ENCODE measurements at places on chromosomes 2 and 18. TPM values are rescaled to one million over a fixed set of nuclear protein-coding genes. Genes with fewer than 3 reads are reported as not detected.

UPP2 gene
- not detected for total RNA-seq

CCBE1 gene
- total RNA-seq, result 0.23 TPM

KRTCAP3 gene
- total RNA-seq, result not detected

CROCC2 gene
- not detected for total RNA-seq

RGPD8 gene
- total RNA-seq, result 4.2 TPM

ARHGAP15 gene
- total RNA-seq, result 3.6 TPM

SIGLEC15 gene
- 0.08 TPM for total RNA-seq

IGFBP2 gene
- total RNA-seq, result 113 TPM

SGPP2 gene
- total RNA-seq, result 4.7 TPM

CREB1 gene
- 54.4 TPM for total RNA-seq

ATOH8 gene
- 18.5 TPM for total RNA-seq

EGR4 gene
- not detected for total RNA-seq

GRCh38 chr2:86372641-86373502 lies 35.4 kb upstream of the REEP1 start:
- H3K36me3 ChIP-seq, result no peaks in the 10 kb centered on the region
- H3K27ac ChIP-seq, result no peak overlapping the region
- H3K4me1 ChIP-seq, result no peaks in the 10 kb centered on the region

DNA sequence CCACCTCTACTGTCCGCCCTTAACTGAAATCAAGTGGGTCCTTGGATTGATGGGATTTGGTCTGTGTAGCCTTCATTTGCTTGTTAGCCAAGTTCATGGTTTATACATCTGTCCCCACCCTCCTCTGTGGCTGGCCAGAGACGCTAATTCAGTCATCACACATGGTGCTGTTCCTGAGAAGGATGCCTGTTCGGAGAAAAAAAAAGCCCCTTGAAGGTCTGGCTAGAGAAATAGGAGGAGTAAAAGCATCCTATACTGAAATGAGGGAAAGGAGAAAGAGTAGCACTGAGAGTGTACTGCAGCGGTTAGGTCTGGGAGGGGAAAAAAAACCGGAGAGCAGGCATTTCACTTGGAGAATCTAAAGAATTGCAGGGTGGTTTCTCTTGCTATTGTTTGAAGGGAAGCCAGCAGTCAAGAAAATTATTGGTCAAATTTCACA lies 180.6 kb upstream of the EPAS1 start:
- no peak overlapping the region for H3K4me3 ChIP-seq
- H3K36me3 ChIP-seq, result no peaks in the 10 kb centered on the region
- peaks cover 60% of the 10 kb centered on the region for H3K4me1 ChIP-seq
- DNase-seq, result no peak

DNA sequence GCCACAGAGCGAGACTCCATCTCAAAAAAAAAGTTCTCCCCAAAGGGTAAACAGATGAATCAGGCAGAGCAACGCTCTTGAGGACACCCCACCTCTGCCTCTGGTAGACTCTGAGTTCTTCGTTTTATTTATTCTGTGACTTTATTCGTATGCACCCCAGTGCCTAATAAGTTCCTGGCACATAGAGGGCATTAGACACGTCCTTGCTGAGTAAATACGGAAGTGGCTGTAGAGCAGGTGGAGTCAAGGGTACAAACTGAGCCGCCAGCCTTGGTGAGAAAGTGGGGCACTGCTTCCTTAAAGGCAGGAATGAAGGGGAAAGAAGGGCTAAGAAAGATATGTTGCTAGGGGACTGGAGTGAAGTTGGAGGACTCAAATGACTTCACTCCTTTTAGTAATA lies 12.9 kb downstream of the SULT1C2 start:
- H3K27me3 ChIP-seq, result no peaks in the 10 kb centered on the region
- no peak for DNase-seq
- no peaks in the 10 kb centered on the region for H3K36me3 ChIP-seq
- no peaks in the 10 kb centered on the region for H3K4me1 ChIP-seq
- no peak overlapping the region for H3K27ac ChIP-seq
- H3K4me3 ChIP-seq, result no peak overlapping the region

GRCh38 chr2:151728804-151729414 lies 5.4 kb downstream of the NEB start:
- no peak for DNase-seq
- H3K27ac ChIP-seq, result no peak overlapping the region
- no peaks in the 10 kb centered on the region for H3K36me3 ChIP-seq
- no peak overlapping the region for H3K4me3 ChIP-seq
- no peaks in the 10 kb centered on the region for H3K27me3 ChIP-seq

- H3K4me1 ChIP-seq, result peaks cover 51% of the 10 kb centered on the region
- no peak for DNase-seq
- peak overlapping the region; percentile 0 for H3K27ac ChIP-seq
- H3K4me3 ChIP-seq, result no peak overlapping the region
- no peaks in the 10 kb centered on the region for H3K27me3 ChIP-seq
Measured at GRCh38 chr2:135055182-135055786, 3.2 kb downstream of the RAB3GAP1 start.

GRCh38 chr2:40164736-40165508 lies 287.0 kb downstream of the SLC8A1 start:
- peaks cover 18% of the 10 kb centered on the region for H3K4me1 ChIP-seq
- peaks cover 61% of the 10 kb centered on the region for H3K36me3 ChIP-seq
- peak overlapping the region; percentile 33 for H3K27ac ChIP-seq
- H3K4me3 ChIP-seq, result no peak overlapping the region
- DNase-seq, result peak; percentile 37
- H3K27me3 ChIP-seq, result no peaks in the 10 kb centered on the region

DNA sequence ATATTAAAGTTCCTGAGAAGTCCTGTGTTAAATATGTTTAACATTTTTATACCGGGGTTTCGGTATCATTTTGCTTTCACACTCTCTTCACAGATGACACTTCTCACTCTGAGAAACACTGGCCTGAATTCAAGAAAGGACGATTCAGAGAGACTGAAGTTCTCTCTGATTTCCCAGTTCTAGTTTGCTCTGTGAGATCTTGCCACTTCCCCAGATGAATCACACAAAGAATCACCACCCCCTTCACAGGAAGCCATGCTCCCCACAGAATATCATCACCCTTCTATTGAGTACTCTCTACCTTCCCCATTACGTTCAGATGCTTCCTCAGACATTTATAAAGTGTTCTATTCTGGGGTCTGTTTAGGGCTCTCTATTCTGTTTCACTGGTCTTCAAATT lies 16.1 kb upstream of the CD207 start:
- no peaks in the 10 kb centered on the region for H3K4me1 ChIP-seq
- no peak for DNase-seq
- no peaks in the 10 kb centered on the region for H3K36me3 ChIP-seq
- no peak overlapping the region for H3K27ac ChIP-seq
- no peak overlapping the region for H3K4me3 ChIP-seq

GRCh38 chr18:56067969-56068671 lies 480.1 kb upstream of the TCF4 start:
- H3K27ac ChIP-seq, result peak overlapping the region; percentile 67
- H3K4me1 ChIP-seq, result peaks cover 9% of the 10 kb centered on the region
- no peak overlapping the region for H3K4me3 ChIP-seq
- DNase-seq, result no peak

DNA sequence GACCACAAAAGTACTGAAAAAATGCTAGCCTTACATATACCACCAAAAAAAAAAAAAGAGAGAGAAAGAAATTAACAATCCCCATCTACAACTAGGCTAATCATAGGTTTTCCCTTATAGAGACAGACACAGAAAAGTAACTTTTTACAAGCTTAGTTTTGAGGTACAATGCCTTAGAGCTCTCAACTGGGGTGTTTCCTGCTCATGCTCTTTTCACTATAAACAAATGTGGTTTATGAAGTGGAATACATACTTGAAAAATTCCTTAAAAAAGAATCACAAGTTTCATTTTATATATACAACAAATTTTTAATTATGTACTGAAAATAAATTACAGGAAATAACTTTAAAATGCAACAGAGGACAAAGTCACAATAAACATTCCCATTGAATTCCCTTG lies 82.5 kb downstream of the ATL2 start:
- H3K36me3 ChIP-seq, result peaks cover 48% of the 10 kb centered on the region
- no peak overlapping the region for H3K4me3 ChIP-seq
- no peaks in the 10 kb centered on the region for H3K27me3 ChIP-seq
- H3K27ac ChIP-seq, result no peak overlapping the region
- no peaks in the 10 kb centered on the region for H3K4me1 ChIP-seq
- no peak for DNase-seq

DNA sequence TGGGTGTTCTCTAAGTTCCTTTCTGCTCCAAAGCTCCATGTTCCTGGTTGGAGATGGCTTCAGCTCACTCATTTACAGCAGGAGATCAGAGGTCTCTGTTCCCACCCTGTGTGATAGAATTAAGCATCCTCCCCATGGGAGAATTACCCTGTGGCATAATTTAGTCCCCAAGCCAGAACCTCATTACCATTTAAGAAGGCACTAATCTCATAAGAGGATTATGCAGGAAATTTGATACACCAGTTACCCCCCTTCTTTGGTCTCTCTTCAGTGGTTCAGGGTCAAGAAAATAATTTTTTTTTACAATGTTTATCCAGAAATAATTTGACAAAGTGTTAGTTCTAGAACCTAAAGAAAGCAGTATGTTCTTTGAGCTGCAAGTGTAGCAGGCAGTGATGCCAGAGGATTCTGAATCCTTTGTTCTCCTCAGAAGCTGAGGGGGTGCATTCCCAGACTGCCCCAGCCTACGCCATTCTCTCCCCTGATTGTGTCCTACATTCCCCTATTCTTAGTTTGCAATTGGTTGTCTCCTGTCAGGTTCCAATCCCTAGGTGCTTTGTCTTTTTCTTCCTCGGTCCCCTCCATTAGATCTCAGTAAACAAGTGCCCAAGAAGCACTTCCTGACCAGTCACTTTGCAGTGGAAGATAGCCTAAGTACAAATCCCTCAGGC lies 163.6 kb downstream of the PRKCE start:
- H3K4me3 ChIP-seq, result no peak overlapping the region
- H3K27me3 ChIP-seq, result no peaks in the 10 kb centered on the region

- no peak for DNase-seq
- H3K27me3 ChIP-seq, result no peaks in the 10 kb centered on the region
- H3K4me3 ChIP-seq, result no peak overlapping the region
Measured at GRCh38 chr2:236608710-236609109, 39.1 kb downstream of the ACKR3 start.

DNA sequence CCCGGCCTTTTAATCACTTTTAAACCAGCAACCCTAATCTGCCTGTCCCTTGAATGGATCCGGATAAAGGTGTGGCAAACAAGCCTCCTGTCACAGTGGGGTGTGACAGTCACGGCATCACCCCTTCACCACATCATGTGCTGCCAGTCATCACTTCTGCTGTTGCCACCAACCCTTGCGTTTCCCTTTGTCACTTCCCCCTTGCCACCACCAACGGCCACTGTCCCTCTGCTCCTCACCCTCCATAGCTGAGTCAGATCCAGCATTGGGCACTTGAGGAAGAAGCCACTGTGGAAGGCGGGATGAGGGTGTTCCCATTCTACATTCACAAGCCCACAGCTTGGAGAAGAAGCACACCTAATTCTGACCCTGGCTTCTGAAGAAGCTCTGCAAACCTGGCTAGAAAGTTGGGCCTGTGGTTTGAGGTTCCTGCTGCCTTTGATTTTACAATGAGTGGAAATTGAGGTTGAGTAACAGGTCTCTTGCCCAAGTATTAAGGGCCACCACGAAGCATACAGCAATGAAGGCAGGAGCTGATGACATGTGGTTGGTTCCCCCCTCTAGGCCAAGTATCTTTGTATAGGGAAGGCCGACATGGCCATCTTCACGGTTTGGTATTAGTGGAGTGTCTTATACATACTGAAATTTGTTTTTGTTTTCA lies 22.9 kb upstream of the DARS1 start:
- H3K27me3 ChIP-seq, result no peaks in the 10 kb centered on the region
- H3K36me3 ChIP-seq, result no peaks in the 10 kb centered on the region
- H3K4me1 ChIP-seq, result peaks cover 10% of the 10 kb centered on the region
- no peak overlapping the region for H3K4me3 ChIP-seq
- H3K27ac ChIP-seq, result no peak overlapping the region
- peak; percentile 75 for DNase-seq

GRCh38 chr18:2898186-2898640 lies 51.4 kb downstream of the EMILIN2 start:
- no peaks in the 10 kb centered on the region for H3K36me3 ChIP-seq
- peaks cover 61% of the 10 kb centered on the region for H3K4me1 ChIP-seq
- no peak overlapping the region for H3K4me3 ChIP-seq
- H3K27ac ChIP-seq, result no peak overlapping the region

- H3K4me1 ChIP-seq, result no peaks in the 10 kb centered on the region
- H3K4me3 ChIP-seq, result no peak overlapping the region
- no peaks in the 10 kb centered on the region for H3K36me3 ChIP-seq
- no peak overlapping the region for H3K27ac ChIP-seq
- DNase-seq, result no peak
- H3K27me3 ChIP-seq, result no peaks in the 10 kb centered on the region
Measured at GRCh38 chr2:137123226-137123625, 357.9 kb downstream of the THSD7B start.

DNA sequence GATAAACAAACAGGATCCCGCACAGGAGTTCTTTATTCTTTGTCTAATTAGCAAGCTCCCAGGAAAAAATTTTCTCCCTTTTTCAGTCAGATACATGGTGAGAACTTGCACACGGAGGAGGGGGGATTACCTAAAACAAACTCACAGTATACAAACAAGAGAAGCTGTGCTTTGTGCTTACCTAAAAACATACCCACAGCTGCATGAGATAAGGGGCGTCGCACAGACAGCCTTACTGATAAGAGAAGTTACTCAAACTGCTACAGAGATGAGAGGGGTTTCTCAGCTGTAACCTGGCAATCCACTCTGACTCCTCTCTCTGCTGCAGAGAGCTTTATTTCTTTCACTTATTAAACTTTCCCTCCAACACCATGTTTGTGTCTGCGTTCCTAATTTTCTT lies 32.9 kb upstream of the ST3GAL5 start:
- peaks cover 5% of the 10 kb centered on the region for H3K27me3 ChIP-seq
- no peaks in the 10 kb centered on the region for H3K36me3 ChIP-seq
- no peak overlapping the region for H3K27ac ChIP-seq

- no peaks in the 10 kb centered on the region for H3K4me1 ChIP-seq
- no peak for DNase-seq
- peaks cover 6% of the 10 kb centered on the region for H3K27me3 ChIP-seq
- H3K27ac ChIP-seq, result no peak overlapping the region
Measured at GRCh38 chr2:23366720-23367119, 18.3 kb upstream of the KLHL29 start.

DNA sequence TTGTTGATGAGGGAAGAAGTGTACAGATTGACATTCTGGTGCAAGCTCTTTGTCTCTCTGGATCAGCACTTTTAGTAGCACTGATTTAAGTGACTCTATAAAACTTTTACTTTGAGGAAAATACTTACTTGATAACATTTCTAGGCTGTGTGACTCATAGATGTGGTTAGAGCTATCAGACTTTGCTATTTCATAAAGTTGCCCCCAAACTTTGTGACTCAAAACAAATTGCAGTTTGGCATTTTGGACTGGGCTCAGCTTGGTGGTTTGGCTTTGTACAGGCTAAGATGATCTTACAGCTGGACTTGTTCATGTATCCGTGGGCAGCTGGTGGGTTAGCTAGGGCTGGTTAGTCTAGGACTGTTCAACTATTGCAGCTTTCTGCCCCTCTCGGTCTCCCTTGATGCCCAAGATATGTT lies 42.1 kb upstream of the GLS start:
- H3K4me1 ChIP-seq, result no peaks in the 10 kb centered on the region
- DNase-seq, result no peak
- H3K27me3 ChIP-seq, result no peaks in the 10 kb centered on the region
- H3K36me3 ChIP-seq, result no peaks in the 10 kb centered on the region
- H3K4me3 ChIP-seq, result no peak overlapping the region
- H3K27ac ChIP-seq, result no peak overlapping the region

GRCh38 chr18:10076502-10077030 lies 162.8 kb downstream of the VAPA start:
- no peak for DNase-seq
- H3K27me3 ChIP-seq, result no peaks in the 10 kb centered on the region
- no peak overlapping the region for H3K27ac ChIP-seq
- H3K4me3 ChIP-seq, result no peak overlapping the region

GRCh38 chr18:50009773-50010335 lies 185.1 kb downstream of the MYO5B start:
- no peak overlapping the region for H3K27ac ChIP-seq
- no peak for DNase-seq
- H3K4me1 ChIP-seq, result no peaks in the 10 kb centered on the region
- no peaks in the 10 kb centered on the region for H3K36me3 ChIP-seq

Measured in heart left ventricle (tissue), 16 donors.